Activated CD4-positive, alpha-beta memory T cell treated with anti-CD3 and anti-CD28 coated beads for 36 hours (primary cell): ENCODE measurements at places on chromosomes 12 and 14. TPM values are rescaled to one million over a fixed set of nuclear protein-coding genes. Genes with fewer than 3 reads are reported as not detected.

DNA sequence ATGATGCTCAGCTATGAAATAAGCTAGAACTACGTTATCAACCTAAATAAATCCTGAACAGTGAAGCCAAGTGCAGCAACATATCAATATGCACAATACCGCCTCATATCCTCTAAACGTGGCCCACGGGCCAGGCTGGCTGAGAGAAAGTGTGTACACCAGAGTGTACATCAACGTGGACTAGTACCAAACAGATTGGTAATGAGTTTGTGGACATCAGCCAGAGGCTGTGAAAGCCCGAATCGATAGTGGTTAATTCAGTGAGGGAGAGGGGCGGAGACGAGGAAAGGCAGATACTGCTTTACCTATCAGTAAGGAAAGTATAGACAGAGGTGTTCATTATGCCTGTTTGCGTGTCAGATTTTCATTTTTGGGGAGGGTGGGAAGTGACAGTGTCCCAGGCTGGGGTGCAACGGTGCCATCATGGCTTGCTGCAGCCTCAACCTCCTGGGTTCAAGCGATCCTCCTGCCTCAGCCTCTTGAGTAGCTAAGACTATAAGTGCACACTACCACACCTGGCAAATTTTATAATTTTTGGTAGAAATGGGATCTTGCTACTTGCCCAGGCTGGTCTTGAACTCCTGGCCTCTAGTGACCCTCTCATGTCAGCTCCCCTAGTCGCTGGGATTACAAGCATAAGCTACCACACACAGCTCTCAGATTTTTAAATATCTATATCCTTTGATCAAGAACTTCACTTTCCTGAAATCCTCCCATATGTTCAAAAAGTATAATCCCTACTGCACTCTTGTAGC lies 50.1 kb downstream of the ANAPC7 start:
- DNase-seq = no peak
- no peaks in the 10 kb centered on the region for H3K27me3 ChIP-seq
- no peak overlapping the region for H3K4me3 ChIP-seq

GRCh38 chr14:71324767-71325272 lies 417.6 kb downstream of the PCNX1 start:
- H3K27me3 ChIP-seq = no peaks in the 10 kb centered on the region
- no peak overlapping the region for H3K4me3 ChIP-seq
- peaks cover 2% of the 10 kb centered on the region for H3K36me3 ChIP-seq
- peak; percentile 66 for DNase-seq

DNA sequence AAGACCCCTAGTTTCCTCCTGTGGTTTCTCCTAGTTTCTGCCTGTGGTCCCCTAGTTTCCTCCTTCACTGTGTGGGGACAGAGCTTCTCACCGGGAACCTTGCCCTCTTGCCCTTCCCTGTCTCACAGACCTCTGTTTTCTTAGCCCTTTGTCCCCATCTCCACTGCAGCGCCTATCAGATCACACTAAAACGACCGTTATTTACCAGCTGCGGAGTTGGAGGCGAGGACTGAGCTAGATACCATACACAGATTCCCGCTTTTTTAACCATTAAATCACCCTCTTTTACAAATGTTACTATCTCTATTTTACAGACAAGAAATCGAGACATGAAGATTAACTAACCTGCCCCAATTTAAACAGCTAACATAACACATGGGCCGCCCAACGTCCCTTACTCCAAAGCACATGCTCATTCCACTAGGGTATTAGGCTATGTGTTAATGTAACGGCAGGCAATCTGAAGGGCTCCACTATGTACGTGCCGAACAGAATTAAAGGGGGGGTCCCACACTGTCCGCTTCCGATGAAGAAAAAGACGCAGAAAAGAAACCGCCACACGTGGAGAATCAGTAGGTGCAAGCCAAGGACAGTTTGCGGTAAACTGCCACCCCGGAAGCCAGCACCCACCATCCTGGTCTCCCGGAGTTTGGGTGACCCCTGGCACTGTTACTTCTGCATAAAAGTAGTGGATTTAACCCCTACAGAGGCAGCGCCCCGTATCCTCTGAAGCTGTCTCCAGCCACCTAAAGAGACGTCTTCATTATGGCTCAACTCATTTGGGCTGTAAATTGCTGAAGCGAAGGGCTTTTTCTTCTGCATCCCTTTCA lies 1.9 kb upstream of the FKBP4 start:
- H3K36me3 ChIP-seq = peaks cover 16% of the 10 kb centered on the region
- H3K4me3 ChIP-seq = no peak overlapping the region
- peaks cover 21% of the 10 kb centered on the region for H3K4me1 ChIP-seq
- no peak for DNase-seq
- no peak overlapping the region for H3K27ac ChIP-seq

DNA sequence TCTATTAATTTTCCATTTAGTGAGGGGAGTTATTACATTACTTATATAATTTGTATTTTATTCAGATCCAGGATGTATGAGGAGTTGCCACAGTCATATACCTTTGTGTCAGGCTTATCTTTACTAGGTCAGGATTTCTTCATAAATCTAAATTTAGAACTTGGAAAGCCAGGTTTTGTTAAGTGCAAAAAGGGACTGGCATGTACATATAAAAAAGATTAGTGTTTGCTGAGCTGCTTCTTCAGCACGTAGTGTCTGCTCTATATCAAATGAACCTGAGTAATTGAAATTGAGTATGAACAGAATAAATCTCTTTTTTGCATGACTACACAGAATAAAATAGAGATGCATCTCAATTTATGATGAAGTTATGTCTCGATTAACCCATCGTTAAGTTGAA lies 157.4 kb downstream of the NUBPL start:
- no peaks in the 10 kb centered on the region for H3K27me3 ChIP-seq
- peaks cover 11% of the 10 kb centered on the region for H3K36me3 ChIP-seq
- no peaks in the 10 kb centered on the region for H3K4me1 ChIP-seq
- H3K4me3 ChIP-seq = no peak overlapping the region
- no peak for DNase-seq
- H3K27ac ChIP-seq = no peak overlapping the region

NRXN3 gene
- not detected for total RNA-seq
